ENCODE measurements at places on chromosomes 7 and 10. TPM values are rescaled to one million over a fixed set of nuclear protein-coding genes. Genes with fewer than 3 reads are reported as not detected.

CYP2E1 gene
- total RNA-seq: 0.76 TPM

MYO1G gene
- total RNA-seq: 576 TPM

WDR37 gene
- 31.6 TPM for total RNA-seq

DYNC1I1 gene
- total RNA-seq: not detected

ABCB8 gene
- total RNA-seq: 51.2 TPM

RBP4 gene
- not detected for total RNA-seq

GRCh38 chr7:25926891-25927625 is 224.9 kb upstream of the NFE2L3 start:
- no peak overlapping the region for H3K27ac ChIP-seq
- no peak for DNase-seq
- H3K4me1 ChIP-seq: no peaks in the 10 kb centered on the region
- no peaks in the 10 kb centered on the region for H3K36me3 ChIP-seq
- H3K4me3 ChIP-seq: no peak overlapping the region
- peaks cover 33% of the 10 kb centered on the region for H3K27me3 ChIP-seq

DNA sequence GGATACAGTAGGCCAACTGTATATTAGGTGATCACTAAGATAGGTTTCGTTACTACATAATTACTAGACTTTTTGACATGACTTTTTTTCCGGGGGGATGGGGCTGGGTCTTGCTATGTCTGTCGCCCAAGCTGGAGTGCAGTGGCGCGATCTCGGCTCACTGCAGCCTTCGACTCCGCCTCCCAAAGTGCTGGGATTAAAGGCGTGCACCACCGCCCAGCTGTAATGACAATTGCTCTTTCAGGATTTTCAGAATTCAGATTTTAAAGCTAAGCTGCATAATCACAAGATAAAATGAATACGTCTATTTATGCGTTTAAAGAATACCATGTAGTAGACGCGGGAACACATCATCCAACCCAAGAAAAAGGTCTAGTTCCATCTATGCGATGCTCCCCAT is 982 bp downstream of the IDI1 start:
- no peaks in the 10 kb centered on the region for H3K27me3 ChIP-seq
- H3K4me3 ChIP-seq: peak overlapping the region; percentile 95
- H3K27ac ChIP-seq: peak overlapping the region; percentile 94
- peak; percentile 36 for DNase-seq
- peaks cover 70% of the 10 kb centered on the region for H3K36me3 ChIP-seq

GRCh38 chr10:116110736-116111135 is 162.3 kb downstream of the GFRA1 start:
- no peak overlapping the region for H3K4me3 ChIP-seq
- H3K27me3 ChIP-seq: no peaks in the 10 kb centered on the region
- no peaks in the 10 kb centered on the region for H3K4me1 ChIP-seq
- no peak overlapping the region for H3K27ac ChIP-seq

DNA sequence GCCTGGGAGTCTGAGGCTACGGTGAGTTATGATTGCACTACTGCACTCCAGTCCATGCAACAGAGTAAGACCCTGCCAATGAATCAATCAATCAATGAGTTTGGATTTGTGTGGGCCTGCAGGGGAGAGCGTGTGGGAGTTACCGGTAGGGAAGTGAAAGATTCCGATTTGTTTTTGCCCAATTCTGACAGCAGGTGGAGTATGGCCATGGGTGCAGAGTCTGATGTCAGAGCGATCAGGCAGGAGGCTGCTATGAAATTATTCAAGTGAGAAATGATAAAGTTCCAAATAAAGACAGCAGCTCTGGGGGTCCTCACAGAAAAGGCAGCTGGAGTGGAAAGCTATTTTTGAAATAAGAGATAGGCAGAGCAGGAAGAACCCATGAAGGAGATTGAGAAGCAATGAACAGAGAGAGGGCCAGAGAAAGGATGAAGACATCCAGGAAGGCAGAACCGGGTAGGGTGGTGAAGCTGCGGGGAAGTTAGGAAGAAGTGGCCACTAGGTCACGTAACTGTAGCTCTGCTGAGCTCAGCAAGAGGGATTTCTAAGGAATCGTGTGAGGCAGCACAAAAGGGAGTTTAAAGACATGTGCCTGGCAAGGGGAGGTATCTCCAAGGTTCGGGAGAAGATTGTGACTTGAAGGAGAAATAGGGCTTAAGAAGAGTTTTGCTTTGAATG is 93.7 kb upstream of the NMT2 start:
- H3K27me3 ChIP-seq: no peaks in the 10 kb centered on the region
- H3K36me3 ChIP-seq: no peaks in the 10 kb centered on the region
- H3K4me1 ChIP-seq: no peaks in the 10 kb centered on the region
- DNase-seq: no peak
- H3K4me3 ChIP-seq: no peak overlapping the region

GRCh38 chr10:11849911-11850310 is 26.8 kb downstream of the PROSER2 start:
- no peak for DNase-seq
- H3K36me3 ChIP-seq: no peaks in the 10 kb centered on the region
- H3K27me3 ChIP-seq: peaks cover 30% of the 10 kb centered on the region
- no peaks in the 10 kb centered on the region for H3K4me1 ChIP-seq

DNA sequence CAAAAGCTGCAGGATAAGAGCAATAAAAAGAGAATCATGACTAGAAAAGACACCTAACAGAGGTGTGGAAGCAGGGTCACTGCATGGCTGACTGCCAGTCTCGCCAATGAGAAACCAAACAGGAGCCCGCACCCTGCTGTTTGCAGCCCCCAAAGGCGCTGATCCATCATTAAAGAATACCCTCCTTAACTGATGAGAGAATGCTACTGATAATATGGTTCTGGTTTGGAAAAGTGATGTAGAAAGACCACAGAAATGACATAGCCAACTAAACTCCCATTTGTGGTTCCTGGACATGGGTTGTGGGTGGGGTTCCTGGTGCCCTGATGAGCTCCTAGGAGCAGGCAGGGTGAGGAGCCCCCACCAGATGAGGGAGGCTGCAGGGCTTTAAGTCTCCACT is 207.4 kb downstream of the TNS3 start:
- H3K27ac ChIP-seq: no peak overlapping the region
- no peak for DNase-seq
- no peaks in the 10 kb centered on the region for H3K36me3 ChIP-seq
- H3K4me3 ChIP-seq: no peak overlapping the region
- H3K4me1 ChIP-seq: no peaks in the 10 kb centered on the region

DNA sequence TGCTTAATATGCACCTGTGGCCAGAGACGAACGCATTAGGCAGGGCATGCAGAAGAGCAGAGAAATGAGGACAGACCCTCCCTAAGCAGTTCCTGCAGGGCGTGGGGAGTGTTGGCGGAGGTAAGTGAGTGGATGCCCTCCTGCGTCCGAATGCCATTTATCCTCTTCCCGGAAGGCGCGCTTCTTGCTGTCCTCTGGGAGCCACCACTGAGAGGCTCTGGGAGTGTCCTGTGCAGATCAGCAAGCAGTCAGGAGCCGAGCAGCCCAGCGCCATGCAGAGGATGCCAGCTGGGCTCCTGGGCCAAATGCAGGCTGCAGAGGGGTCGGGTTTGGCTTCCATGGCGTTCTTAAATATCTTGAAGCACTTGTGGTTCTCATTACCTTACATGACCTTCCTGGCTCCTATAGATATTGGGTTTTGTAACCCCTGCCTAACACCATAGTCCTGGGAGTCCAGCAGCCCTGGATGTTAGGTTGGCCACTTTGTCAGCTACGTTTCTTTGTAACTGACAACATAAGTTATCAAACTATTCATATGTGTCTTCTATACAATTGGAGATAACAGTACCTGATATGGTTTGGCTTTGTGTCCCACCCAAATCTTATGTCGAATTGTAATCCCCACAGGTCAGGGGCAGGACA is 30.0 kb upstream of the SLIT1 start:
- peaks cover 34% of the 10 kb centered on the region for H3K4me1 ChIP-seq
- H3K36me3 ChIP-seq: peaks cover 19% of the 10 kb centered on the region
- no peak overlapping the region for H3K27ac ChIP-seq
- H3K27me3 ChIP-seq: no peaks in the 10 kb centered on the region
- no peak for DNase-seq

- H3K27me3 ChIP-seq: peaks cover 53% of the 10 kb centered on the region
- peak overlapping the region; percentile 24 for H3K4me3 ChIP-seq
- H3K36me3 ChIP-seq: no peaks in the 10 kb centered on the region
- H3K4me1 ChIP-seq: peaks cover 8% of the 10 kb centered on the region
These were observed 1.9 kb downstream of the FZD1 start for GRCh38 chr7:91266067-91266688.

- no peak overlapping the region for H3K4me3 ChIP-seq
- DNase-seq: no peak
- H3K27ac ChIP-seq: no peak overlapping the region
- no peaks in the 10 kb centered on the region for H3K4me1 ChIP-seq
These were observed 225.8 kb downstream of the MAD1L1 start for GRCh38 chr7:2006921-2007381.

DNA sequence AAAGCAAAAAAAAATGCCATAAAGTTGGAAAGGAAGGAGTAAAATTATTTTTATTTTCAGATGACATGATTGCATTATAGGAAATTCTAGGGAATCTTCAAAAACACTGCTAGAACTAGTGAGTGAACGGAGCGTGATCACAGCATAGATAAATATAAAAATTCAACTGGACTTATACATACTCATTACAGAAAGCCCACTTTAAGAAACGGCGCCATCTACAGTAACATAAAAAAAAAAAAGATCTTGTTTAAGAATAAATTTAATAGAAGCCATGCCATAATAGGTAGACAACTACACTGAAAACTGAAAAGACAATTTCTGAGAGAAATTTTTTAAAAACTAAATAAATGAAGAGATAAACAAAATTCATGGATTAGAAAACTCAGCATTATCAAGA is 623.1 kb upstream of the MGMT start:
- peaks cover 2% of the 10 kb centered on the region for H3K27me3 ChIP-seq
- no peaks in the 10 kb centered on the region for H3K36me3 ChIP-seq
- H3K4me1 ChIP-seq: no peaks in the 10 kb centered on the region
- no peak for DNase-seq

- no peak overlapping the region for H3K4me3 ChIP-seq
- H3K36me3 ChIP-seq: no peaks in the 10 kb centered on the region
- H3K27ac ChIP-seq: no peak overlapping the region
- H3K27me3 ChIP-seq: no peaks in the 10 kb centered on the region
These were observed 149.3 kb downstream of the FGFR2 start for GRCh38 chr10:121448766-121449421.

- no peak for DNase-seq
- H3K27ac ChIP-seq: no peak overlapping the region
- no peaks in the 10 kb centered on the region for H3K36me3 ChIP-seq
These were observed 51.1 kb downstream of the INSIG1 start for GRCh38 chr7:155348806-155349205.
